SJCRH30 (cell line): ENCODE measurements at places on chromosomes 6 and 20.

GRCh38 chr6:114355300-114355699 lies 12.5 kb upstream of the HS3ST5 start:
- DNase-seq, result no peak

- no peak for DNase-seq
Measured at GRCh38 chr6:161108916-161109315, 117.3 kb downstream of the MAP3K4 start.

DNA sequence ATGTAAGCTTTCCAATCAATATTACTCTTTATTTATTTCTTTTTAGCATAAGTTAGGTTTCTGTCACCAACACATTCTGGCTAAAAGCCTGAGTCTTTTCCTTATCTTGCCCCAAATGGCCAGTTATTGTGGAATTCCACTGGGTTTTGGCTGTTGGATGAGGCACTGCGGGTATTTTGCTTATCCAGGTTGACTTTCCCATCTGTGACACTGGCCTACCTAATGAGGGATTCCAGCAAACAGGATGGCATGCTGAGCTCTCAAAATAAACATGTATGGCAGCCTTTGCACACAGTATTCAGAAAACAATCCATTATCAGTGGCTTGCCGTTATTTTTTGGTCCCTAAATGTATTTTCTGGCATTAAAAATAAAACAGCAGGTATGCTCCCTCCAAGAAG lies 6.5 kb upstream of the RALGAPB start:
- DNase-seq, result no peak

DNA sequence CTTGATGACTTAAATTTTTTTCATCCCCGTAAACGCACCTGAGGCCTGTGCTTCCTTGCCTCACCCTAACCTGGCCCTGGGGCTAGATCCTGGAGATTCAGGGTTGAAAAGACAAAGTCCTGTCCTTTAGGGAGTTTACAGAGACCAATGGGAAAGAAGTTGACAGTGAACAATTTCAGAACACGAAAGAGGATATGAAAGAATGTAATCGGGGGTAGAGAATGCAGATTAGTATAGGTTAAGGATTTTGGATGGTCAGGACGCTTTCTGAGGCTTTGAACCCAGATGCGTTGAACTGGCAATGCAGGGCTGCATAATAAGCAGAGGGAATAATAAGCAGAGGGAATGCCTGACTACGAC lies 1.7 kb upstream of the FBXO5 start:
- DNase-seq, result no peak

DNA sequence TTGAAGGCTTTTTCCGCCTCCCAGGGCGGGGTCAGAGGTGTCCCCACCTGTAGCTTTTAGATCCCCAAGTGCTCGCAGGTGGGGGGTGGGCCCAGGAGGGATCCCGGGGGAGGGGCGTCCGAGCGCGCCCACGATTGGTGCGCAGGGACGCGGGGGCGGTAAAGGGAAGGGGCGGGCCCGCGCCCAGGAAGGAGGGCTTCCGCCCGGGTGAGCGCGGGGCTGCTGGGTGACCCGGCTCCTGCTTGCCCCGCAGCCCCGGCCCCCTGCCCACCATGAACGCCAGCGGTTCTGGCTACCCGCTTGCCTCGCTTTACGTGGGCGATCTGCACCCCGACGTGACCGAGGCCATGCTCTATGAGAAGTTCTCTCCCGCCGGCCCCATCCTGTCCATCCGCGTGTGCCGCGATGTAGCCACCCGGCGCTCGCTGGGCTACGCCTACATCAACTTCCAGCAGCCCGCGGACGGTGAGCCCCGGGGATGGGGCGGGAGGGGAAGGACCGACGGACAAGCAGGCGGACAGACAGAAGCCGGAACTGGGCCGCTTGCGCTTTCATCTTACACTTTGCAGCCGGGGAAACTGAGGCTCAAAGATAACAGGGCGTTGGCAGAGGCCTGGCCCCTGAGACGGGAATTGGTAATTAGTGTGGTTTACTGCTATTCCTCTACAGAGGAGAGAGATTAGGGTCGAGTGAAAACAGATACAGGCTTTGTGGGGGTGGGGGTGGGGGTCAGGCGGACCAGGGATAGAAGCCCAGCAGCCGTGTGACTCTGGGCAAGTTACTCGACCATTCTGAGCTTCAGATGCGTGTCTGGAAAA lies at the start of gene PABPC1L:
Gene PABPC1L (plus strand): TSS at position 189 of the 818 bp plus-strand sequence. CDS start 84 bp downstream, at position 273.
- peak; percentile 70 for DNase-seq
